ENCODE measurements at places on chromosomes 2 and 18. TPM values are rescaled to one million over a fixed set of nuclear protein-coding genes. Genes with fewer than 3 reads are reported as not detected.

The TUBA4B gene
- polyA plus RNA-seq: 0.23 TPM

The EVA1A gene
- polyA plus RNA-seq: 32.3 TPM

The ANKRD30B gene
- polyA plus RNA-seq: 0.02 TPM

The GDF7 gene
- polyA plus RNA-seq: 0.34 TPM

The KIF1A gene
- polyA plus RNA-seq: 0.78 TPM

The CLEC4F gene
- 0.25 TPM for polyA plus RNA-seq

The POLR1A gene
- 3.3 TPM for polyA plus RNA-seq

The ADRA2B gene
- 0.52 TPM for polyA plus RNA-seq

The PLGLB1 gene
- polyA plus RNA-seq: 25.4 TPM

The MYL1 gene
- polyA plus RNA-seq: 13.2 TPM

The GALNT3 gene
- polyA plus RNA-seq: 18.9 TPM

The ZFP36L2 gene
- polyA plus RNA-seq: 412 TPM

The MAP3K19 gene
- polyA plus RNA-seq: 0.11 TPM

The SULT1C3 gene
- not detected for polyA plus RNA-seq

The SIGLEC15 gene
- polyA plus RNA-seq: 1.1 TPM

The SLC9A2 gene
- 0.75 TPM for polyA plus RNA-seq

The ABCG8 gene
- polyA plus RNA-seq: 0.05 TPM

The C2orf80 gene
- polyA plus RNA-seq: 0.07 TPM

The HOXD8 gene
- 3.4 TPM for polyA plus RNA-seq

The TTR gene
- polyA plus RNA-seq: 8.8 TPM

The GATA6 gene
- polyA plus RNA-seq: 2.0 TPM

The TSGA10 gene
- 6.8 TPM for polyA plus RNA-seq

The ALPI gene
- 0.34 TPM for polyA plus RNA-seq

The ANKRD30BL gene
- 0.34 TPM for polyA plus RNA-seq

The AGXT gene
- polyA plus RNA-seq: 0.94 TPM

The UGT1A10 gene
- polyA plus RNA-seq: 0.39 TPM

The CYP1B1 gene
- 40.8 TPM for polyA plus RNA-seq

The TFPI gene
- 33.4 TPM for polyA plus RNA-seq

The PIEZO2 gene
- 1.5 TPM for polyA plus RNA-seq

The MYO5B gene
- 11.1 TPM for polyA plus RNA-seq

The SPHKAP gene
- 0.55 TPM for polyA plus RNA-seq

The MEP1B gene
- polyA plus RNA-seq: 0.11 TPM

The PLCL1 gene
- polyA plus RNA-seq: 7.8 TPM

The AKAIN1 gene
- polyA plus RNA-seq: not detected

The GLI2 gene
- 1.3 TPM for polyA plus RNA-seq

The NXPH2 gene
- polyA plus RNA-seq: 0.07 TPM

The DPP4 gene
- 4.2 TPM for polyA plus RNA-seq

The DNAH7 gene
- polyA plus RNA-seq: 0.62 TPM

The NETO1 gene
- polyA plus RNA-seq: 2.1 TPM

The TMEM178A gene
- polyA plus RNA-seq: 5.5 TPM

The ASXL3 gene
- 0.11 TPM for polyA plus RNA-seq

The SEMA4F gene
- 3.5 TPM for polyA plus RNA-seq

The GALNT5 gene
- 0.71 TPM for polyA plus RNA-seq

The TTN gene
- polyA plus RNA-seq: 1.1 TPM

The SUMO1 gene
- polyA plus RNA-seq: 177 TPM

The STAT4 gene
- polyA plus RNA-seq: 13.9 TPM

The PAX8 gene
- 0.41 TPM for polyA plus RNA-seq

The YES1 gene
- 18.8 TPM for polyA plus RNA-seq

The PAPOLG gene
- polyA plus RNA-seq: 14.3 TPM

The ZNF804A gene
- polyA plus RNA-seq: 0.05 TPM

The CYP26B1 gene
- 5.6 TPM for polyA plus RNA-seq

The FOXI3 gene
- 0.14 TPM for polyA plus RNA-seq

The SMPD4 gene
- polyA plus RNA-seq: 42.6 TPM

The SOX11 gene
- polyA plus RNA-seq: 0.07 TPM

The SLC66A3 gene
- polyA plus RNA-seq: 20.6 TPM

The ALPP gene
- 0.32 TPM for polyA plus RNA-seq

The AP1S3 gene
- 1.6 TPM for polyA plus RNA-seq

The ZSWIM2 gene
- polyA plus RNA-seq: not detected

The RNU2-63P gene
- not detected for polyA plus RNA-seq

The GALNT13 gene
- 0.05 TPM for polyA plus RNA-seq

Measured in thymus (tissue), 14 donors.